Lung microvascular endothelial cell (primary cell): ENCODE measurements at places on chromosomes 16 and 17. TPM values are rescaled to one million over a fixed set of nuclear protein-coding genes. Genes with fewer than 3 reads are reported as not detected.
A peak's percentile ranks its signal among the peaks of the same experiment; 100 is the strongest.

Gene TMC5
- not detected in 2 replicates for total RNA-seq

Gene SLX4
- total RNA-seq: 1.5 and 1.8 TPM in 2 replicates

Gene SLC38A8
- not detected in 2 replicates for total RNA-seq

Gene SOX9
- not detected in 2 replicates for total RNA-seq

Gene HNF1B
- total RNA-seq: not detected in 2 replicates

Gene GNAO1
- total RNA-seq: not detected in 2 replicates

Gene PTGES3L
- total RNA-seq: under 0.01 and 0.20 TPM in 2 replicates

Gene FBF1
- total RNA-seq: 3.1 and 3.8 TPM in 2 replicates

Gene CD300H
- total RNA-seq: not detected in 2 replicates

- no peak for DNase-seq
Measured at GRCh38 chr16:16189842-16190241, 33.5 kb downstream of the ABCC6 start.

DNA sequence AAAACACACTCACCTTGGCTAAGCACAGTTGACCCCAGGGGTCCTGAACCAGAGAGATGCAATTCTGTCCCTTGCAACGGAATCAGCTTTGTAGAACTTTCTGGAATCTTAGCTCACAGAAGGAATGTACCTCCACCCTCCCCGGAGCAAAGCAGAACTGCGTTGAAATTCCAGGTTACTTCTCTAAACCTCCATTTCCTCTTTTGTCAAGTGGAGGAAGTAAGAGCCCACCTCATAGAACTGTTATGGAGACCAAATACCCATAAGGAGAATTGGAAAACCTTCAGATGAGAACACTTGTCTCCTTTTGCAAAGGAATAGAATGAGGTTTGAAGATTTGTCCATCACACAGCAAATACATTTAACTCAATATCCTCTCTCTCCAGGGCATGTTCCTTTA, 86.6 kb upstream of the RBBP6 start:
- no peak for DNase-seq

DNA sequence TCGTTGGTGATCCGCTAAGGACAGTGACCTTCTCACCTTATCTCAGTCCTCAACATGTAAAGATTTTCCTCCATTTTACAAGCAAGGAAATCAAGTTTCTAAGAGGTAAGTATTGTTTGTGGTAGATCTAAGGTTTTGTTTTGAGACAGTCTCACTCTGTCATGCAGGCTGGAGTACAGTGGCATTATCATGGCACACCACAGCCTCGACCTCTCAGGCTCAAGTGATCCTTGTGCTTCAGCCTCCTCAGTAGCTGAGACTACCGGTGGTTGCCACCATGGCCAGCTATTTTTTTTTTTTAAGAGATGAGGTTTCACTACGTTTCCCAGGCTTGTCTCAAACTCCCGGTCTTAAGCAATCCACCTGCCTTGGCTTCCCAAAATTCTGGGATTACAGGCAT, 34.9 kb downstream of the PRKCA start:
- DNase-seq: no peak

GRCh38 chr17:17456251-17456650, 20.5 kb upstream of the MED9 start:
- no peak for DNase-seq

- DNase-seq: no peak
Measured at GRCh38 chr16:25009822-25010221, 5.3 kb downstream of the ARHGAP17 start.

DNA sequence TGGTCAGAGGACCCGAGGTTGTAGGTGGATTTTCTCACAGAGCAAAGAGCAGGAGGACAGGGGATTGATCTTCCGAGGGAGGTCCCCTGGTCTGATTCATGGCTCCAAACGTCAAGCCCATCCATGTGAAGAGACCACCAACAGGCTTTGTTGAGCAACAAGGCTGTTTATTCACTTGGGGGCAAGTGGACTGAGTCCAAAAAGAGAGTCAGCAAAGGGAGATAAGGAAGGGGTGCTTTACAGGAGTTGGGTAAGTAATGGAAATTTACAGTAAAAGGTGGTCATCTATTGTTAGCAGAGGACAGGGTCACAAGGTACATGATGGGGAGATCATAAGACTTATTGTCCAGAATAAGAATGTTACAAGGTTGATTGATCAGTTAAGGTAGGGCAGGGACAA, 2285.8 kb downstream of the TP53TG3F start:
- no peak for DNase-seq

DNA sequence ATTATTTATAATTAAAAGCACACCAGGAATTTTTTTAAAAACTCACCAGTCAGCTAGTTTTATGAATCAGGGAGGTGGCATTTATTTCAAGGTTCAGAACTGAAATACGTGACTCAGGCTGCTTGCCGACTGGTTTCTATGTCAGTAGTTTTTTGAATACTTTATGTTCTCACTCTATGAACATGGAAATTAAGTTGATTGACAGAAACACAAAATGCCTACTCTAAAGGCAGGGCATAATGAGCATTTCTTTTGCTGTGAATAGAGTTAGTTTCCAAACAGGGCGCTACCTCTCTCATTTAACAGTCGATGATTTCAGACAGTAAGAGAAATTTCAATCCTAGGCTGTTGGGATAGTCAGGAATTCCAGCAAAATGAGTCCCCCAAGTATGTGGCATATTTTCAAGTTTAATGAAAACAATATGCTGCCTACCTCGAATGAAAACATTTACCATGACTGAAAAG, 6.7 kb downstream of the HS3ST3B1 start:
- no peak for DNase-seq

DNA sequence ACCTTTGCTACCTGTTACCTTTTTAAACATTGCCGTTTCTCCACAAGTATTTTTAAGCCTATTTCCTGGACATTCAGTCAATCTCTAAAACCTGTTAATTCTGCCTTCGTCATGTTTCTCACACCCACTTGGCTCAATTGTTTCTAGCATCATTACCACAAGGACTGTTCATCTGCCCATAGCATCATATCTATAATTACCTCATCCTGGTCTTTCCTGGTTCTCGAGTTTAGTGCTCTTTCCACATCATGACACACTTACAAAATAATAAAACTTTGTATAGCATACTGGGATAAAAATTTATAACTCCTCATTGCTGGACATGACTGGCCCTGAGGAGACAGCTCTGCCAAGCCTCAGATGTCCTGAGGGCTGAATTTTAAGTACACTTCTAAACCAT, 104.8 kb downstream of the CYB561 start:
- DNase-seq: no peak

GRCh38 chr16:54817940-54818574, 112.6 kb upstream of the IRX5 start:
- no peak for DNase-seq

DNA sequence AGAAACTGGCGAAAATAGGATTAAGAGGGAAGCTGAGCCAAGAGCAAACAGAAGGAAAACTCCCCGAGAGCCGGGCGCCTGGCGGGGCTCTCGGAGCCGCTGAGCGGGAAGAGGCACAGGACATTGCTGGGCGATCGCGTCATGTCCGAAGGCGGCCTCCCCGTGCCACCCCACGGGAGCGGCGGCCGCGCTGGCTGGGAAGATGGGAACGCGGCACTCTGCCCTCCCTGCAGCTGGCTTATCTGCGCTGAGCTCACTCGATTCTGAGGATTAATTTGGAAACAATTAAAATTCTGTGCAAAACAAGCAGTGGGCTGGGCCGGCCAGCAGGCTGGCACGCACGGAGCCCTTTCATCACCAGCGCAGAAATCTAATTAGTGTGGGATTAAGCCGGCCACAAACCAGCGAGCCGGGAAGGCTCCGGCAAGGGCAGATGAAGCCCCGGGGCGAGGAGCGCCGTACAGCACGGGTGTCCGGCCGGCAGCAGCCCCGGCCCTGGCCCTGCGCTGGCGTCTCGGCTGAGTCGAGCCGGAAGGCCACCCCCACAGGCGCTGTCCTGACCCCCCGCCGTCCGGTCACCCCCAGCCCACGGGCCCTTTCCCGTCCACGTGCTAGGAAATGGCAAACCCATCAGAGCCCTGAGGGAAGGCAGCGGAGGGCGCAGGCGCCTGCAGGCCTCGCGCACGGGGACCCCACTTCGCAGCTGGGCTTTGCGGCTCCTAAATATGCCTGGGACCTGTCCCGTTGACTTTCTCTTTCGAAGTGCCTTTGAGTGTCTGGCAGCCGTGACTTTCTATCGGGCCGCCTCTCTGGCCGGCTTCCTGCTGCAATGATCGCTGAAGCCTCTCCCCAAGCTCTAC, 37.9 kb downstream of the SOX8 start:
- peak; percentile 43 for DNase-seq

GRCh38 chr17:81522491-81523401, 5.4 kb upstream of the FSCN2 start:
- peak; percentile 62 for DNase-seq

DNA sequence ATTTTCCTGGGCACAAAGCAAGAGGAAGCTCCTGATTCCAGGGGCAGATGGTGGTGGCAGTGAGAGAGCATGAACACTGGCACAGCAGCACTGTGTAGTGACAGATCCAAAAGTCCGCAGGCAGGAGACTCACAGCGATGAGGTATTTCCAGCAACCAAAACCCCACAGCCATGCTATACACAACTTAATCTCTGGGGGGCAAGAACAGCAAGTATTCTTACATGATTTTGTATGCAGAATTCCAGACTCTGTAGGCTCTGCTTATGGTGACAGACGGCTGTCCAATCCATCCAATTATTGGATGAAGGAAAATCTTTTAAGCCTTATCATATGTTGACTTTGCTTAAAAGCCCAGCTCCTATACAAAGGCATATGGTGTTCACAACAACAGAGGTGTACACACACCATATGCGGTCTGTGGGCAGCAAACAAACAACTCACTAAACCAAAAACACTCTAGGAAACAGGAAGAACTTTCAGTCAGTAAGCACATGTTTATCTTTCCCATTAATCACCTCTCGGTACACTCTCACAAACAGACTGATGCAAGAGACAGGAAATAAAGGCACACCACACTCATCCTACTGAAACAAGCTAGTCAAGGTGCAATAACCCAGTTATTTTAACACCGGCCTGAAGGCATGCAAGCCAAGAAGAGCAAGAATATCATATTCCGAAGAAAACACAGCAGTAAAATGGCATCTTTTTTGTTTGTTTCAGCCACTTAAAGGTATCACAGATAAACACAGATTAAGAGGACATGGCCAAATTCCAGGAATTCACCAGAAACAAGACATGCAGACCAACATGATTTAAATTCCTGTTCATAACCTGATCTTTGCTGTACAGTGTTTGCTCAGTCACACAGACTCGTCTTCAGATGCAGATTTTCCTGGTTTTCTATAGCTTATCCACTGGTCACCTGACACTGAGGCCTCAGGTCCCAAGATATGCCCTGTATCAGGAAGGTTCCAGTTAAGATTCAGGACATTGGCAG, 47.8 kb downstream of the ERN1 start:
- DNase-seq: peak; percentile 85

GRCh38 chr17:74883241-74883745, 10.1 kb downstream of the FADS6 start:
- peak; percentile 56 for DNase-seq

- no peak for DNase-seq
Measured at GRCh38 chr17:79072544-79072943, 2.1 kb upstream of the ENGASE start.

DNA sequence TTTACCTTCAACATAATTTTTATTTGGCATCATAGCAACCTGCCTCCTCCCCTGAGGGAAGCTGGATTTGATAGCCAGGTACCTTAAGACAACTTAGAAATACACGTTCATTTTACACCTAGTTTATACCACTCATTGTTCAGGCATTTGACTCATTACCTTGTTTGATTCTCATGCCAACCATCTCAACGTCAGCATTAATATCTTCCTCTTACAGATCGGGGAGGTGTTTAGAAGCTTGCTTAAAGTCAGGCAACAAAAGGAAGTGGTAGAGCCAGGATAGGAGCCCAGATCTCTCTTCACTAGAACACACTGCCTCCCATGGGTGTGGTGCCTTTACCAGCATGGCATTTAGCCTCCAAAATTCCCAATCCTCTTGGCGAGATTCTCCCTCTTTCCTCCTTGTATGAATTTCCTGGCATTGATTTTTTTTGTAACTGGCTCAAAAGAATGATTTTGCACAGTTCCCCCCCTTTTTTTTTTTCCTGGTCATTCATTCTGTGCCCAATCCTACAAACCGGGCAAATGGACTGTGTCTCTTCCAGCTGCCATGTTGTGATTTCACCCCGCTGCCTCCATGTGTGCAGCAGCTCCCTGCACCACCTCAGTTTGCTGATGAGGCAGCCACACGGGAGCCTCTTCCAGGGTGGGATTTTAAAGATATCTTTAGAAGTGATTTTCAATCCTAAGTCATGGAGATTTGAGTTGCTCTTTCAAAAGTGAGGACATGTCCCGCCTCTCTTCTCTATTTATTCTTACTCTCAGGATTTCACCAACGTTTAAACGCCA, 383.6 kb downstream of the UTP18 start:
- DNase-seq: no peak

- no peak for DNase-seq
Measured at GRCh38 chr17:17067257-17067656, 25.0 kb downstream of the MPRIP start.

DNA sequence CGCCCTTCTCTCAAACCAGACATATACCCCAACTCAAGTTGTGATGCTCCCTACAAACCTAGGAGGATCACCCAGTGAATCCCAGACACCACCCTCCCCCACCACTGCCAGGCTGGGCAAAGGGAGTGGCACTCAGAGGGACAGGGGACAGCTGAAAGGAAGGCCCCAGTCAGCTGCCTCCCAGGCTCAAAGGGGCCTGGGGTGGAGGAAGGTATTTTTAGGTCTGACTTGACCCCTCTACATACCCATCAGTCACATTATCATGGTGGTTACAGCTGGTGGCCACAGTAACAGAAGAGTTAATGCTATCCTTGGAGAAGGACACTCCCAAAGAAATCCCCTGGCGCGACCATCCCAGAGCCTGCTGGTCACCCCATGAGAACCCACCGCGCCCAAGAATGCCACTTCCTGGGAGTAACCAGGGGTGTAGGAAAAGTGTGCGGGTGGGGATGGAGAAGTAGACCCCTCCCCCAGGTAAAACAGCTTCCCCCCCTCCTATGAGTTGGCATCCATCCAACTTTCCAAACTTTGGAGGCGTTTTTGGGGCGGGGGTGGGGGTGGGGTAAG, 1.1 kb downstream of the CACNB1 start:
- DNase-seq: no peak

- no peak for DNase-seq
Measured at GRCh38 chr17:45873728-45874127, 20.6 kb upstream of the MAPT start.

- no peak for DNase-seq
Measured at GRCh38 chr16:74850027-74850426, 75.4 kb upstream of the FA2H start.

DNA sequence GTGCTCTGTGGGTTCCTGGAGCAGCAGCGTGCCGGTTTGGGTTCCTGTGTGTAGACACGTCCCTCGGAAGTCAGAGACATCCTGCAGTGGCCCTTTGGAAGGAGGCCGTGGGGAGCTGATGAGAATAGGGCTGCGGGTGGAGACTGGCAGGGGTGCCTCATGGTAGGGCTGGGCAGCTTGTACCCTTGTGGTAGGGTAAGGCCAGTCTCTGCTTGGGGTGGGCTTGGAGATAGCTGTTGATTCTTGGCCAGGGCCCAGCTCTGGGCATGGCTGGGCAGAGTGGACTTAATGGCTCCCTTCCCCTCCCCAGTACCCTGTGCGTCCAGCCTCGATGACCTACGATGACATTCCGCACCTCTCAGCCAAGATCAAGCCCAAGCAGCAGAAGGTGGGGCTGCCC, 10.6 kb downstream of the POLR3E start:
- no peak for DNase-seq
